ENCODE measurements at places on chromosomes 16 and 17.

DNA sequence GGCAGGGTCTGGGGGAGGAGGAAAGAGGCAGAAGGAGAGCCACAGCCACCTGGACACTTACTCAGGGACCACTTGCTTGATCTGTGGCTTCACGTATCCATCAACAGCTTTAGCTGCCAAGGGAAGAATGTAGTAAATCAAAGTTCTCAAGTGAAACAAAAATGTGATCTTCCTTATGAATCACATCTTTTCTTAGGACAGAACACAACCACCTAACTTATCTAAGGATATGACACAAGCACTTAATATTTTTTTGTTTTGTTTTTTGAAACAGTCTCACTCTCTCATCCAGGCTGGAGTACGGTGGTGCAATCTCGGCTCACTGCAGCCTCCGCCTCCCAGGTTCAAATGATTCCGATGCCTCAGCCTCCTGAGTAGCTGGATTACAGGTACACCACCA is 8.4 kb upstream of the GHDC start:
- DNase-seq, result no peak

DNA sequence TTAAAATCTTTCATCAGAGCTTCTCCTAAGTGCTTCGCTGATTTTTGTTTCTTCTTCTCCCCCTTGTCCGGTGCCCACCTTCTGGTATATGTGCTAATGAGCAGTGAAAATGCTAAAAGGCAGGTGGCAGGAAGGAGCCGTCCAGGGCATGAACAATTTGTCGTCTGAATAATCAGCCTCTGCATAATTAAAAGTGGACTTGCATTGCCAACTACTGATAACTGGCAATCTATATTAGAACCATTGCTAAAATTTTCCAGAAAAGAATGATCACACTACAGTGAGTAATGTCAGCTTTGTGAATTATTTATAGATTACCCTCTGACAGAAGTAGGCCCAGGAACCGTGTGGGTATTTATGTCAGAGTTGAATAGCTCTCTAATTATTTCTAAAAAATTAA is 28.1 kb downstream of the SERPINF1 start:
- DNase-seq, result no peak

GRCh38 chr16:29765167-29766032 is 12.7 kb upstream of the ZG16 start:
- no peak for DNase-seq

- DNase-seq, result no peak
Measured at GRCh38 chr17:49437696-49438435, 23.2 kb upstream of the PHB1 start.

GRCh38 chr16:1812732-1813163 is 13.9 kb downstream of the HAGH start:
- peak; percentile 71 for DNase-seq

- no peak for DNase-seq
Measured at GRCh38 chr17:33858682-33859081, 396.4 kb upstream of the CCL2 start.

DNA sequence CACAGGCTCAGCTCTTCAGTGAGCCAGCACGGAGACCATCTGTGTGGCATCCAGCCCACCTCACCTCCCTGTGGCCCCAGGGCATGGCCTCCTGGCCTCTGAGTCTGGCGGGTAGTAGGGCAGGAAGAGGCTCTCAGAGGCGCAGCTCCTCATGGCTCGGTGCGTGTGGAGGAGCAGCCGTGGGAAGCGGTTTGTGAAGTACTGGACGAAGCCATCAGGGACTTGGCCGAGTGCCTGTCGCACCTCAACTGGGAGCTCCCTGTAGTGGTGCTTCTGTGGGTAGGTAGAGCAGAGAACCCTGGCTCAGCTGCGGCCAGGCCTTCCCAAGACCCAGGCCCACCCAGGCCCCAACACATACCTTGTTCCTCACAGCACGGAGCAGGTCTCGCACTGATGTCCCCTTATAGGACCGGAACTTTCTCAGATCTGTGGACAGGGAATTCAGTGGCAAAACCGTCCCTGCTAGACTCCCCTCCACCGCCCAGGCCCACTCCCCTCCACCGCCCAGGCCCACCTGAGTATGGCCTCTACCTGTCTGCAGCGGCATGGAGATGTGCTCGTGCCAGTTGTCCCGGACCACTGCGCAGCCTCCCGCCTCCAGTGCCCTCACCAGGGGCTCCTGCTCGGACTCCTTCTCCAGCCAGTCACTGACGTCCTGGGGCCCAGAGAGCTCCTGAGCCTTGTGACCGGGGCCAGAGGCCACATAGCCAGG is 12.2 kb downstream of the PLK1 start:
- DNase-seq, result no peak

DNA sequence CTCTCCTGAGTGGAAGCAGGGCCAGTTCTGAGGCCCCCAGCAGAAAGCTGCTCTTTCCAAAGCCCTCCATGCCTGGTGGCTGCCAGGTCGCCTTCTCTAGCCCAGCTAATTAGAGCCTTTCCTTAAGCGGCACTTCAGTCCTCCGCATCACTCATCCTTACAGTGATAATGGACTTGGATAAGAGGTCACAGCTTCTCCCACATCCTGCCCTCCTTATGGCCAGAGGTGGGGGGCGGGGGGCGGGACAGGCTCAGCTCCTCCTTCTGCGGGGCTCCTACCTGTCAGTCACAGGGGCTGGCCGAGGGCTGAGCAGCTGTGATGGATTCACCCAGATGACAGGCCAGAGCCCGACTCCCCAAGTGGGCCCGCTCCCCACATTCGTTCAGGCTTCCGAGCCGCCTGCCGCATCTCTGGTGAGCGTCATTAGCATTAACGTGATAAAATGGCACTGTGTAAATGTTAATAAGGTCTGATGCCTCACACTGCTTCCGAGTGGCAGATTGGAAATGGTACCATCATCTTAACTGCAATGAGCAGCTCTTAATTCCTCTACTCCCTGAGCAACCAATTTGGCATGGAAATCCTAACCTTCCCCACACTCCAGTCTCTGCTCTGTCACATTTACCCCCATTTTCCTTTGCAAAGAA is 41.3 kb downstream of the GRIN2C start:
- DNase-seq, result no peak

GRCh38 chr17:73600103-73600871 is 44.0 kb downstream of the SDK2 start:
- no peak for DNase-seq

GRCh38 chr17:73998653-73999645 is 204.5 kb upstream of the RPL38 start:
- DNase-seq, result peak; percentile 35

GRCh38 chr16:51641191-51641765 is 490.2 kb upstream of the SALL1 start:
- no peak for DNase-seq
